Activated naive CD4-positive, alpha-beta T cell treated with Interleukin-2 at 50 U/mL for 16 hours (primary cell): ENCODE measurements at places on chromosomes 6 and 20.

DNA sequence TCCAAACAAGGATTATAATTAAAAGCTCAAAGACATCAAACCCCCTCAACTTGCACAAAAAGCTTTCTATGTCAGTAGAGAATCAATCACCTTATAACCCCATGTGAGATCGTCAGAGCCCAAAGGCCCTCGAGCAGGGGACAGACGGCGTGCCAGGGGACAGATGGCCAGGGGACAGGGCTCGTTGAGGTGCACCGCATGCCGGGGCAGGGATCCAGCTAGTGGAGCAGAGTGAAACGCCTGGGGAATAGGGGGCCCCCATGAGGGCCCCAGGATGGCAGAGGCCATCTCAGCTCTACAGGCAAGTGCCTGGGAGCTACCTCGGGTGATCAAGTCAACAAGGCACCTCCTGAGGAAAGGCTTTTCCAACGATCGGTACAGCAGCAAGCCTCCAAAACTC lies 28.6 kb downstream of the DIDO1 start:
- DNase-seq: no peak

DNA sequence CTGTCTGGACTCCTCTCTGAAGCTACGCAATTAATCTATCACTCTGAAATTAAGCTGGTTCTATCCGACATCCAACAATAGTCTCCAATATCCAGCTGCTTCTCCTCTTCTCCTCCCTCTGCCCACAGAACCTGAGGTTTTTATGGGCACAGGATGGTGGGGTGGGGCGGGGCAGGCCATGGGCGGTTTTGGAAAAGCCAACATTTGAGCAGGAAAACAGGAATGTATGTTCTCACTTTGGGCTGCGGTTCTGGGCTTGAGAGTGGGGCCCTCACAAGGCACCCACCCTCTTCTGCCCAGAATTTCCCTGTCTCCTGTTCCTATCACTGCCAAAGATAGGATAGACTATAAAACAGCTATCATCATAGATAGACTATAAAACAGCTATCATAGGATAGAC lies 1144.2 kb downstream of the EPHA7 start:
- DNase-seq: no peak

DNA sequence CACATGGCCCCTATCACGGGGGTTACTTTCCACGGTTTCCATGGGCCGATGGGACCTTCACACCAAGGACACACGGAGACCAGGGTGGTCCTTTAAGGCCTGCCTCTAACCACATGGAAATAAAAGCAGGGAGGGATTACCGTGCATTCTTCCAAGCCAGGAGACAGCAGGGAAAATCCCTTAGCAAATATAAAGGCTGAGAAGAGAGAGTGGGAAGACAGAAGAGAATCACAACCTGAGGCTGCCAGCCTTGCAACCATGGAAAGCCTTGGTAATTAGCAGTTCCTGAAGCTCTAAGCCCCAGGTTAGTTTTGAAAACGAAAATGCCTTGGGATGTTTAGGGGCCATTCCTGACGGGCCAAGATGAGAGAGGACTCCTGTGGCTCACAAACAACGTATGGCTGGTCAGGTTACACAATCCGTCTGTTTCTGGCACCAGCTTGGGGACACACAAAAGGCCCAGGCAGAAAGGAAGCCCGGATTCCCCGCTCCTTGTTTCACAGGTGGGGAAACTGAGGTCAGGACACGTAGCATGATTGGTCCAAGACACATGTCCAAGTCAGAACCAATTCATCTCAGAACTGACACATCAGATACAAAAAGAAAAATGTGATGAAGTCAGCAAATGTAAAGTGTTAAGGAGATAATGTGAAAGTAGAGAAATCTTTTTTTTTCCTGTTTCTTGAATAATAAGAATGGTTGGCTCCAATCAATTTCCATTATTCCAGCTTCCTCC lies 2.8 kb downstream of the PREX1 start:
- no peak for DNase-seq

DNA sequence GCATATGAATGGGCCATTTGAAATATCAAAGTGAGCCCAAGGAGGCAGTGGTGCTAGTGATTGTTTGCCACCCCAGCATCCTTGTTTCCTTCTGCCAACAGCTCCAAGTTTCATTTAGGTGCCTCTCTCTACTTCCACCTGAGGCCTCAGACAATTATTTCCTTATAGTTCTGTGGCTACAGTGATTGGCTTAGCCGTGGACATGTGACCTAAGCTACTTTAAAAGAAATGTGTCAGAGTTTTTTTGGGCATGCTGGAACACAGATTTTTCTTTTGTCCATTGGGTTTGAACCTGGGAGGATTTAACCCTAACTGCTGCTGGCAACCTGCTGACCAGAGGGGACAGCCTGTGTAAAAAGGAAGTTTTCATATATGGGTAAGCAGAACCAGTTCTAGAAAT lies 319.4 kb downstream of the CD109 start:
- no peak for DNase-seq

GRCh38 chr6:154909311-154909710 lies 85.8 kb upstream of the TIAM2 start:
- no peak for DNase-seq

DNA sequence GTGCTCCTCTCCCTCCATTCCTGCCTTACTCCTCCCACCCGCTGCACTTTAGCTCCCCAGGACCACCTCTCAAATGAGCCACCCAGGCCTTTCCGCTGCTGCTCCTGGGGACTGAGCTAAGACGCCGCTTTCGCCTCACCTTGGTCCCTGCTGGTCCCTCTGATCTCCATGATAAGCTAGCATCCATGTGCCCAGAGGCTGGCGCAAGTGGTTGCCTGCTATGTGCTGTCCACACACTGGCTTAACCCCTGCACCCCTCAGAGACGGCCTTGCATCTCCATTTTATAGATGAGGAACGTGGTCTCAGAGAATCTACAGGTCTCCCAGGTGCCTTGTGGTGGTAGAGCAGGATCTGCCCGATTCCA lies 160.1 kb upstream of the PMEPA1 start:
- DNase-seq: no peak

- no peak for DNase-seq
Measured at GRCh38 chr6:56435326-56435725, 187.9 kb upstream of the COL21A1 start.

DNA sequence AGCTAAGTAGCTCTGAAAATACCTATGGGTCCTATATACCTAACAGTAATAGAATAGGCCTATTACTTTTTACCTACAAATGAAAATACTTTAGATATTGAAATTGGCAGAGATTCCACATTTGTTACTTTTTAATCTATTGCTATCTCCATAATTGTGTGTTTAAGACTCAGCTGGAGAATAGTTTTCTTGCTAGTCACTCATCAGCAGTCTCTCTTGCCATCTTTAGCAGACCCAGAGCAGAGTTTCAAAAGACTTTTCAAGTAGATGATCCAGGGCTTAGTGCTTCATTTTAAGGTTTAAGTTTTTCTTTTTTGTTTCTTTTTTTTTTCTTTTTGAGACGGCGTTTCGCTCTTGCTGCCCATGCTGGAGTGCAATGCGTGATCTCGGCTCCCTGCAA lies 12.9 kb downstream of the ANKS1A start:
- DNase-seq: no peak
